ENCODE measurements at places on chromosomes 7 and 10.

GRCh38 chr10:93595378-93596161 is 5.5 kb downstream of the RBP4 start:
- no peak for DNase-seq

DNA sequence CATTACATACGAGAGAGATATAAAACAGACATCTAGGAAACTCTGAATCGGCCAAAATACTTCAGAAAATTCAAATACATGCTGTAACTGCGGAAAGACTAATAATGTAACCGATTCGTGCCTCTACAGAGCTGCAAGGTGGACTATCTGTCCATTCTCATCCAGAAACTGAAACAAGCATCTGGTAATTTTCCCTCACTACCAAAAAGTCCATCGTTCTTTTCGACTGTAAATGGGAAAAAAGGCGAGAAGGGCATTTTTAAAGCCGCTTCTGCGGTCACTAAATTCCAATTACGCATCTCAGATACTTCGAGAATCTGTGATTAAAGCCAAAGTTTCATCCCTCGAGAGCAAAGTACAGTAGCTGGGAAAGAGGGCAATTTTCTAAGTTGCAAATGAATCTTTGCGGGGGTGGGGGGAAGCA is 1.3 kb downstream of the OGA start:
- DNase-seq: no peak

DNA sequence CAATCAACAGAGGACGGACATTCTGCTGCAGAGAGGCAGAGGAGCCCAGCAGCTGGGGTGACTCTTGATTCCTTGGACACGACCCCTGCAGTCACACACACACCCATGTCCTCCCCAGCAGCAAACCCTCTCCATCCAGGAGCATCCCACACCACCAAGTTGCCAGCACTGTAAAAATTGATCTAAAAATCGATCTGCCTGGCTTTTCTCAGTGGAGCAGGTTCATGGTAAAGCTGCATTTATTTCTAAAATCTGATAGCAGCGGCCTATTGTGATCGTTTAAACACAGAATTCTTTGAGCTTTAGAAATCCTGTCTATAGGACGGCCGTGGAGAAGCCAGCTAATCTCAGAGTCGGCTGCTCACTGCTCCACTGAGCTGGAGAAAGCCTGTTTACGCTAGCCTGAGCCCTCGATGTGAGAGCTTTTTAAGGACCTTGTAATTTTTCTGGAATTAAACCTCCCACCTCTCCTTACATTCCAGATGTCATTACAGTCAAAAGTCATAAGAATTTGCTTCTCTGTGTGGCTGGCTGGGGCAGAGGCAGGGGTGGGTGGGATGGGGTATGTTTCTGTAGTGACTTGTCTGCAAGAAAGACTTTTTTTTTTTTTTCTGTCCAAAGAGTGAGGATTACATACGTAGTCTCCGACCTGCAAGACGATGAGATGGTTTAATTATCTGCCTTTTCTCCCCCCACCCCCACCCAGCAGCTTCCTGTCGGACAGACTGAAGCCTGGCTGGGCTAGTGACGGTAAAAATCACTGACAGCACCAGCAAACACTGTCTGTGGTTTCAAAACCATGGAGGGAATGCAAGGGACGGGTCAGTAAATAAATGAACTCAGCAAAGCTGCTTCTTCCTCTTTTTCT is 31.6 kb downstream of the TRIM8 start:
- peak; percentile 71 for DNase-seq

DNA sequence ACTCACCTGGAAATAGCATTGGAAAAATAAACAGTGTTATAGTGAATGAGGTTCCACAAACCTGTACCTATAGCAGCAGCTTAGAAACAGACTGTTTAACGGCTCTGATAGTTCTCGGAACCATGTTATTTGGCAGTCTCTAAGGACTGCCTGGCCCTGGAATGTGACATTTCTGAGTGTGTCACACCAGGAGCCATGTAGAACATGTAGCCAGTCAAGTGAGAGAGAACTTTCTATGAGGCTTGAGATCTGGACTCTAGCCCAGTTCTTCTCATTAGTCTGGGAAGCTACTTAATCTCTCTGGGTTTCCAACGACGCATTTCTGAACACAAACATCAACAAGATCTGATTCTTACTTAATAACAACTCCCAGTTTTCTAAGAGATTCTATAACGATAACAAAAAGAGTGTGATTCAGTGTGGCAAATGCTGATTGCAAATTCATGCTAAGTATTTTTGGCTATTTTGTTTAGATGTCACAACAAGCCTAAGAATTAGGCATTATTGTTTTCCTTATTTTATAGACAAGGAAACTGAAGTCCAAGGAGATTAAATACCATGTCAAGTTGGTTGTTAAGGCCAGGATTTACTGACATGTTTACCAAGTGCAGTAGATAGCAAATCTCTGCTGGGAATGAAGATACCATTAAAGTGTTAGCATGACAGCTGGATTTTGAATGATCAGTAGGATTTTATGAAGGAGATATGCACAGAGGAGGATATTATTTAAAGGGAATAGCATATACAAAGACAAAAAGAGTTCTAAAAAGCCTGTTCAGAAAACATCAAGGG is 47.2 kb downstream of the APBB1IP start:
- no peak for DNase-seq
